ENCODE measurements at places on chromosomes 4 and X.

DNA sequence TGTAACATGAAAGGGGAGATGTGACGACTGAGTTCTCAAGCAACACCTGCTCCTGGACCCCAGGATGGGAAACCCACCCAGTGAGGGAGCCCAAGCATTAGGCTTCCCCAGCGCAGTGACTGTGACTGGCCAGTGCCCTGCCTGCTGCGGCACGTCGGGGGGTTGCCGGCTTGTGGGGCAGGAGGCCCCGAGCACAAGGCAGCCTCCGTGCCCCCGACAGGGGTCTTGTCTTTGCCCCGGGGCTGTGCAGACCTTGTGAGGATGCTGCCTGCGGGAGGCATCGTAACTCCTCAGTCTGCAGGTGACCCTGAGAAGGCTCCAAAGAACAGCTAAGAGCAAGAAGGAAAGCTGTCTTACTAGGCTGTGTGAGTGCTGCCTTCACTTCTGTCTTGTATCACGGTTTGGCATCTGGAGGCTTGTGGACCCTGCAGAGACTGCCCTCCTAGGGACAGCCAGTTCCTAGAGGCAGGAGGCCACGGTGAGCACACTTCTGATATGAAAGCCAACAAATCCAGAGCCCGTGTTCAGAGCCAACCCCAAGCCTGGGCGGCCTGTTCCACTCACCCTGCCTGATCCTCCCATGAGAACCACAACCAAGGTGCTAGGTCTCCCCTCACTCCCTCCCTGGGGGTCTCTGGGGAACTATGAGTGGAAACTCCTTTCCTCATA lies 47.7 kb downstream of the FGFRL1 start:
- no peak for DNase-seq

GRCh38 chrX:135535077-135535940 lies 14.8 kb downstream of the INTS6L start:
- no peak for DNase-seq

DNA sequence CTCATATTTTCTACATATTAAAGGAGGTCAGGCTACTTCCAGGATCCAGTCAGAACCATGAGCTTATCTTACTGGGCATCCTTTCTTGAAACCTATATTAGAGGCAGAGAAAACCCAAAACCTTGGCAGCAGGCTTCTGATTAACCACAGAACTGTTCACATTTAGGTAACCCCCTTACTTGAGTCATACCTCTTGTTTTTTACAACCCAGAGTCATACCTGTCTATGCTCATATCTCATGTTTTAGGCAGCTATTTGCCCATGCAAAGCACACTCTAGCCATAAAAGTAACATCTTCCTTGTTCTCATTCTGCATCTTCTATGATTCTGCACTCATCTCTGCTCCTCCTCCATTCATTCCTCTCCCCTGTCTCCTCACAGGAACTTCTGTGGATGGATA lies 138.0 kb upstream of the SMIM31 start:
- DNase-seq = no peak

DNA sequence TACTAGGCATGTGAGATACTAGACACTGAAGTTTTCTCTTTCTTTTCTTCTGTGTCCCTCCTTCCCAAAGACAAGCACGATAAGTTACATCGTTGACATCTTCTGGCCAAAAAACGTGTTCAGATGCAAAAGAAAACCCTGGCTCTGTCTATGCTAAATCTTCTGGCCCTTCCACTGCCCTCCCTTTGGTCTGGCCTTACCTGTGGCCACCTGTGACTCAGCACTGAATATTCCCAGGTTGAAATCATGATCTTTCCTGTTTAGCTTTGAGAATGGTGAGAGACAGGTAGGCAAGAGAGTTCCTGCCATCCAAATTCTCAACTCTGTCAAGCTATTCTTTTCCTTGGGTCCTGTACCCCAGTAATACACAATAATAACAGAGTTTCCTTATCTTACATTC lies 12.3 kb downstream of the CLCN5 start:
- DNase-seq = no peak

GRCh38 chr4:118758293-118758692 lies 73.1 kb downstream of the METTL14 start:
- no peak for DNase-seq

GRCh38 chr4:163191999-163192398 lies 25.3 kb upstream of the NAF1 start:
- no peak for DNase-seq

- no peak for DNase-seq
These were observed 41.0 kb downstream of the MID1 start for GRCh38 chrX:10579112-10580011.

- no peak for DNase-seq
These were observed 110.2 kb downstream of the APBB2 start for GRCh38 chr4:41104155-41104554.

DNA sequence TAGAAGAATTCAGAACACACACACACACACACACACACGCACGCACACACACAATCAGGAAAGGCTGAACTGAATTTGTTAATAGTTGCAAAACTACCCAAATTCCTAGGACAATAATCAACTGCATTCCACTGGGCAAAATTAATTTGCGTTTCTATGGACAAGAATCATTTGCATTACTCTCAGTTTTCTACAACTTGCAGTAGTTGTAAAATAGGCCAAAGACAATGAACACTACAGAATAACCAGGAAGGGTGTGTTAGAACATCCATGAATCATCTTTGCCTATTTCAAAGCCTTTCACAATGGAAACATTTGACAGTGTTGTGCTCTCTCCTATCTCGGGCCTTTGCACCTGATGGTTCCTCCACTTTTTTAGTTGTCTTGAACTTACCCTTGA lies 77.1 kb upstream of the IGFBP7 start:
- DNase-seq = no peak

DNA sequence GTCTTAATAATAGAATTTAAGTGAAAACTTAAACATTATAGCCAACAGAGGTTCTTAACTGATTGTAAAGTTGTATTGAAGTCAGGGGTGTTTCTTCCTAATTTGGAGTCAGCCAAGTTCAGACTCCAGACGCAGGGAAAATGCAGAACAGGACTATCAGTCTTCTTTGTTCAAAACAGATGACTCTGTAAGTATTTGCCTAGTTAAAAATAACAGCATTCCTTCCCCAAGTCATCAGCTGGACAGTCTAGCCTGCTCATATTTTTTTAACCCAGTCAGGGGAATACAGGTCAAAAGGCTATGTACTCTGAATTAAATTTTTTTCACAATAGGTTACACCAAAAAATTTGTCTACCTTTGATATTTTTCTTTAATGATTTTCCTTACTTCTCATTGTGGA lies 73.8 kb upstream of the DCLK2 start:
- DNase-seq = no peak

GRCh38 chr4:79181190-79181589 lies 144.7 kb downstream of the NAA11 start:
- DNase-seq = no peak

DNA sequence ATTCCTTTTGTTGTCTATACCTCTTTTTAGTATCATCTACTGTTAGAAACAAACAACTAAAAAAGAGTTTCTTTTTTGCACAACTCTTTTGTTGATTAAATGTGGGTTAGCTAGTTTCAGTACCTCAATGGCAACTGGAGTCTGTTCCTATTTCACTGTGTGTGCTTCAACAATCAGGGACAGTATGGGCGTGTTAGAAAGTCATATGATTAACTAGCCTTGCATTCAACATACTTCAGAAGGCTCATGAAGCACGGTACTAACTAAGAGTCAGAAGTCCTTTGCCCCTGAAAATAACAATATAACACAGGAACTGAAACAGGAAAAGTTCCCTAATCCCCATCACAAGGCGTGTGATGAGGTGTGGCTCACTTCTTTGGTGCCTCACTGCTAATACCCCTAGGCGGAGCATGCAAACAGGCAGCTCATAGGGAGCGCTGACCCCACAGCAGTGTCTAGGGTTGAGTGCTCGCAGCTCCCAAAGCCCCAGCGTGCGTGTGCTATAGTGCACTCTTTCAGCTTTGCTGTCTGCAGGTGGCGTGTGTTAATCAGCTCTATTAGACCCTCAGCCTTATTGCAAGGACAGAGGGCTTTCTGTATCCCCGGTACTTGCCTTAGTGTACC lies 203.1 kb upstream of the NDST3 start:
- no peak for DNase-seq

GRCh38 chr4:110055158-110055768 lies 142.6 kb downstream of the EGF start:
- peak; percentile 34 for DNase-seq

DNA sequence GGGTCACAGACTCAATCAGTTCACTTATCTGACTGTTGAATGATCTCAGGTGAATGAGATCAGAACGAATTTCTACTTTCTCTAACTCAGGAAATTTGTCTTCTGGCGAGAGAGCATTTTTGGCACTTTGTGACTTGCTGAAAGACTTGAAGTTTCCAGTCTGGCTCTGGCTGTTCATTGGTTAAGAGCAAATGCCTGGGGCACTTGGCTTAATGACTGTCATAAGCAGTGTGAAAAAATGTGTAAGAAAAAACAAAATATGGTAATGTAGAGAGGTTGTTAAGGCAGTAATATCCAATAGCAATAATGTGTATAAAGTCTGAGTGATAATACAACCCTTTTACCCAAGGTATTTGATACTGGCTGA lies 71.3 kb upstream of the PGRMC2 start:
- no peak for DNase-seq

DNA sequence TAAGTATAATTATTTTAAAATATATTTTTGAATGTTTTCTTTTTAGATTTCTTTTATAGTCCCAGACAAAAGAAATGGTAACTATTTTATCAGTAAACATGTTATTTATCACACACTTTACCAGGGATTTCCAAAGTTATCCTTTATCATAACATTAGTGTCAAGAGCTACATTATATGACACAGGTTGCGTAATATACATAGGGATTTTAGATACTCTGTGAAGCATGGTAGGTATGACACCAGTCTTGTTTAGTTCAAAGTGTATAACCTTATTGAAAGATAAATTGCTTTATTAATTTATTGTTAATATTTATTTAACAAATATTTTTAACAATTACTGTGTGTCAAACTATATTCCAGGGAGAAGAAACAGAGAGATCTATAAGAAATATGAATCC lies 163.3 kb upstream of the PABPC4L start:
- no peak for DNase-seq

- DNase-seq = no peak
These were observed 153.3 kb downstream of the PRDM5 start for GRCh38 chr4:120769227-120769626.

DNA sequence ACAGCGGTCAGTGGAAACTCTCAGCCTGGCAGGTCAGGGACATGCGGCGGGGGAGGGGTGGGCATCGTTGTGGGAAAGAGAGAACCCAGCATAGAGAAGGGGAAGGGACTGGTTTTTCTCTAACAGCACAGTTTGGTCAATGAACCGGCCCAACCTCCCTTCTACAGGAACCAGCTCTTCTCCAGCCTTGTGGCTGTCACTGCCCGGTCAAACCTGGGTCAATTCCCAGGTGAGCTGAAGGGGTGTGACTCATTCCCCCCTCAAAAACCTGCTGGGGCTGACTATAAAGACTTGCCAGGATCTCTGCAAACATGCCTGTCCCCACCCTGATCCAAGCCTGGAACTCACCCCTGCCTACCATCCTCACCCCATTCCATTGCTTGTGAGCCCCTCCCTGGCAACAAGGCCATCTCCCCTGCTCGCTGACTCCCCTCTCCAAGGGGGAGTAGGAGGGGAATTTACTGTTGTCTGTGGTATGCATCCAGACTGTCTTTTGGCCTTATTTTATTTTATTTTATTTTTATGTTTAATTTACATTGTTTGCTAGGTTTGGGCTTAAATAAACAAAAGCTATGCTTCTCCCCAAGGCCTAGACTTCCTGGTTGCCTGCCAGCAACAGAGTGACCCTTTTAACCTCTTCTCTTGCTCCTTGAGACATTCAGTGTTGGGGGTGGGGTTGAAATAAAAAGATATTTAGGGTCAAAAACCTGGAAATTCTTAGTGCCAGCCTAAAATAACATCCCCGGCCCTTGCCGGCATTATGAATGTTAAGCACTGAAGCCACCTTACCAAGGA lies 49.6 kb downstream of the TSC22D3 start:
- DNase-seq = no peak
